Esophagus muscularis mucosa (tissue), 4 donors: ENCODE measurements at places on chromosomes 16 and 17.

GRCh38 chr16:10944249-10945064 lies at the start of gene CLEC16A:
Gene CLEC16A, plus strand, starts transcription at chr16:10944564. Its CDS starts 154 bp downstream, at chr16:10944718.
- peak; percentile 99 for DNase-seq

GRCh38 chr16:89898201-89898967 lies 20.3 kb upstream of the MC1R start:
- DNase-seq: no peak

GRCh38 chr16:82623241-82623640 lies 3.5 kb upstream of the CDH13 start:
- DNase-seq: no peak

- no peak for DNase-seq
Observed at GRCh38 chr16:81838794-81839193, 59.7 kb downstream of the PLCG2 start.

DNA sequence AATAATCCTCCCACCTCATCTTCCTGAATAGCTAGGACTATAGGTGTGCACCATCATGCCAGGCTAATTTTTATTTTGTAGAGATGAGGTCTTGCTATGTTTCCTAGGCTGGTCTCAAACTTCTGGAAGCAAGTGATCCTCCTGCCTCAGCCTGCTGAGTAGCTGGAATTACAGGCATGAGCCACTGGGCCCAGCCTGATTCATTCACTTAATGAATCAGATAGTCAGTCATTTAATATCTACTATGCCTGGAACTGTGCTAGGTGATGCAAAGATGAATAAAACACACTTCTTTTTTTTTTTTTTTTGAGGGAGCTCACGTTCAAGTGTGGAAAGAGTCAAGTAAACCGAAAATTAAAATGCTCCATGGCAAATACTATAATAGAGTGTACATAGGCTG lies 39.4 kb downstream of the EFCAB13 start:
- no peak for DNase-seq

GRCh38 chr16:17453364-17454038 lies 17.3 kb downstream of the XYLT1 start:
- DNase-seq: no peak
